ENCODE measurements at places on chromosomes 7 and 10. TPM values are rescaled to one million over a fixed set of nuclear protein-coding genes. Genes with fewer than 3 reads are reported as not detected.

Gene AZGP1
- total RNA-seq = 0.27 TPM

Gene MMD2
- total RNA-seq = not detected

- no peak for DNase-seq
Measured at GRCh38 chr7:117639966-117640365, 160.1 kb downstream of the CFTR start.

- no peak for DNase-seq
Measured at GRCh38 chr7:44805950-44806349, 9.5 kb downstream of the PPIA start.

Measured in mesothelial cell of epicardium (in vitro differentiated cells).